ENCODE measurements at places on chromosomes 1 and 21. TPM values are rescaled to one million over a fixed set of nuclear protein-coding genes. Genes with fewer than 3 reads are reported as not detected.

The CSF3R gene
- not detected for polyA plus RNA-seq

- DNase-seq: no peak
Observed at GRCh38 chr1:181443231-181443853, 40.0 kb upstream of the CACNA1E start.

- no peak for DNase-seq
Observed at GRCh38 chr1:234373959-234374254, 651 bp downstream of the COA6 start.

The FOXO6 gene
- not detected for polyA plus RNA-seq

DNA sequence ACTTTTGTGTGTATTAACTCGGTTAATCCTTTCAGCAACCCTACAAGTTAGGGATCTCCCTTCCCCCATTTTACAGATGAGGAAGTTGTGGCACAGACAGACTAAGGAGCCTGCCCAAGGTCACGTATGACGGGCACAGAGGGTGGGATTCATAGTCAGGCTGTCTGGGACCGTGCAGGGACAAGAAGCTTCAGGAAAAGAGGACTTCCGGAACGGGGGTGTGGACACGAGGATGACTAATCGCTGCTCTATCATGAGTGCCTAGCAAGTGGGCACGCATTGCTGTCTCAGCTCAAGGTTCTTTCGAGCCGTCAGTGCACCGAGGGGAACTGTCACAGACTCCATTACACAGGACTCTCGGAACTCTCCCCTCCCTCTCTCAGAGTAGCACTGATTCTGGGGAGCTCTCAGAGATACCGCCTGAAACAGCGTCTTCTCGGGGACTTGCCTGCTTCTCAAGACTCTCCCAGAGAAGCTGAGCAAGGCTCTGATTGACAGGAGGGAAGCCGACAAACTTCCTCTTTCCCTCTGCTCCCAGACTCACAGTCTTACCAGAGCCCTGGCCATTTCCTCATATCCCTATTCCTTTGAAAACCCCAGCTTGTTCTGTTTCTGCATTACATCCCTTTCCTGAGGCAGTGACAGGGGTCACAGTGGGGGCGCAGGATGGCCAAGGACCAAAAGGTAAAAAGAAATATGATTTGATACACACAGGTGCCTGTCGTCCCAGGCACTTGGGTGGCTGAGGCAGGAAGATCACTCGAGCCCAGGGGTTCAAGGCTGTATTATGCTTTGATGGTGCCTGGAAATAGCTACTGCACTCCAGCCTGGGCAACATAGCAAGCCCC, 14.4 kb downstream of the FHAD1 start:
- no peak for DNase-seq

DNA sequence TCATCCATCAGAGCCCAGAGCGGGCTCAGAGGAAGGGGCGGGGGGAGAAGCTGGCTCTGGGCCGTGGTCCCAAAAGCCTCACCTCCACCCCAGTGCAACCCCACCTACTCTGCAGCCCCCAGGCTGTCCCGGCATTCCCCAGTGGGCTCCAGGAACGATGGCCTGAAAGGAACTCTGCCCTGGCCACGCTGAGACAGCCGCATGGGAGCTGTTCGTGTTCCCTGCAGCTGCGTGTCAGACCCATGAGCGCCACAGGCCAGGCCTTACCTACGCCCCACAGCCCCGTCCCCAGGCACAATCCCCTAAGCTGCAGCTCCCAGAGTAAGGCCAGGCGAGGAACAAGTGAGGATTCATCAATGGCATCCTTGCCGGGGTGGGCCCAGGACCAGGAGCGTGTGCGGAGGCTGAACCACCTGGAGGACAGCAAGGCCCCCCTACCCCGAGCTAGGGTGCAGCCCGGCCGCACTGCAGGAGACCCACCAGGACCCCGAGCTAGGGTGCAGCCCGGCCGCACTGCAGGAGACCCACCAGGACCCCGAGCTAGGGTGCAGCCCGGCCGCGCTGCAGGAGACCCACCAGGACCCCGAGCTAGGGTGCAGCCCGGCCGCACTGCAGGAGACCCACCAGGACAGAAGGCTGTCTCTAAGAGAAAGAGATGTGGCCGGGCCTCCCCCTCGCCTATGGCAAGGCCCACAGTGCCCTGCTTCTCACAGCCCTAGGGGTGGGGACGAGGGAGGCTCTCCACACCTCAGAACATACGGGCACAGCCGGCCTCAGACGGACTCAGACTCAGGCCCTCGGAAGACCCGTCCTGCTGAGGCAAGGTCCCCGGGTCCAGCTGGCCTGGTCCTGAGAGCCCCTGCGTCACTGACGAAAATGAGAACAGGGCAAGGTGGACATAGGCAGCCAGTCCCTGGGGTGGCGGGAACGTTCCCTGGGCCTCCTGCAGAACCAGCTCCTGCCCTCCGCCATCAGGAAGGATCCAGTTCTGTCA, 26.5 kb upstream of the ARHGEF16 start:
- DNase-seq: no peak

DNA sequence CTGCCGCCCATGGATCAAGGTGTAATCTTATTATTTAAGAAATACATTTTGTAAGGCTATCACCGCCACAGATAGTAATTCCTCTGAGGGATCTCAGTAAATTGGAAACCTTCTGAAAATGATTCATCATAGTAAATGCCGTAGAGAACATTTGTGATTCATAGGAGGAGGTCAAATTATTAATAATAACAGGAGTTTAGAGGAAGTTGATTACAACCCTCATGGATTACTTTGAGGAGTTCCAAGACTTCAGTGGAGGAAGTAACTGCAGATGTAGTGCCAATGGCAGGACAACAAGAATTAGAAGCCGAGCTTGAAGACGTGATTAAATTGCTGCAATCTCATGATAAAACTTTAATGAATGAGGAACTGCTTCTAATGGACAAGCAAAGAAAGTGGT, 280.1 kb downstream of the PTPRC start:
- DNase-seq: no peak

GRCh38 chr1:175443332-175443731, 250.8 kb upstream of the KIAA0040 start:
- no peak for DNase-seq

DNA sequence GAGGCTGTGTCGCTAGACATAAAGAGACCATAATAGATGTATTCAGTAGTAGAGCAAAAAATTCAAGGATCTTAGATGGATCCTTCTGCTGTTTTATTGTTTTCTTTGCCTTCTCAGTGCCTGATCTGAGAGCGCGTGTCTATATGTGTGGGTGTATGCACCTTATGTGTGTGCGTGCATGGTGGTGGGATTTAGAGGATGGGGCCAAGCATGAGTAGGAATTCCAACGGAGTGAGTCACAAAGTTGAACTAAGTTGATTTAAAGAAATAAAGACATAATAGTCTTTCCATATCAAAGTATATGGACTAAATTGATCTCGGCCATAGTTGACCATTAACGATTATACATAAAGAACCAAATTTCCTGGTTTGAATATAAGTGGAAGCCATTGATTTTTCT, 178.7 kb downstream of the CYYR1 start:
- DNase-seq: no peak

DNA sequence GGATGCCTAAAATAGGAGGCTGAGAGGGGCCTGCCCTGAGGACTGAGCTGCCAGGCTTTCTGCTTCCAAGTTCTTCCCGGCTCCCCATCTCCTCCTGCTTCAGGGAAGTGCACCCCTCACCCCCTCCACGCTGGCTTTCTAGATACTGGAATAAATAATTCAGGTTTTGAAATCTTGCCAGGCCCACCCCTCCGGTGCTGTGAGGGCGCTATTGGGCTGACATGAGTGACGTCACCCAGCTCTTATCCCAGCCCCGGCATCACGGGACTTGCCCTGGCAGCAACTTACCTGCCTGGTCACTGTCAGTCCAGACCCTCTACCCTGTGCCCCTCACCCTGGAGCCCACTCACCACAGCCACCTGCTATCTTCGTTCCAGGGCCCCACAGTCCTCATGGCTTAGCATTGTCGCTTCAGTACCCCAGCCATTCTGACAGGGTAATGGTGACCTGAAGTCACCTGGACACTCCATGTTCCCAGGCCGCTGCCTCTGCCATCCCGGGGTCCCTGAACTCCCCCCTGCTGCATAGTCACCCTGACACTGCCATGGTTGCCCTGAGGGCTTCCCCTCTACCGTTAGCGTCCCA, 819 bp upstream of the GPR3 start:
- DNase-seq: no peak

DNA sequence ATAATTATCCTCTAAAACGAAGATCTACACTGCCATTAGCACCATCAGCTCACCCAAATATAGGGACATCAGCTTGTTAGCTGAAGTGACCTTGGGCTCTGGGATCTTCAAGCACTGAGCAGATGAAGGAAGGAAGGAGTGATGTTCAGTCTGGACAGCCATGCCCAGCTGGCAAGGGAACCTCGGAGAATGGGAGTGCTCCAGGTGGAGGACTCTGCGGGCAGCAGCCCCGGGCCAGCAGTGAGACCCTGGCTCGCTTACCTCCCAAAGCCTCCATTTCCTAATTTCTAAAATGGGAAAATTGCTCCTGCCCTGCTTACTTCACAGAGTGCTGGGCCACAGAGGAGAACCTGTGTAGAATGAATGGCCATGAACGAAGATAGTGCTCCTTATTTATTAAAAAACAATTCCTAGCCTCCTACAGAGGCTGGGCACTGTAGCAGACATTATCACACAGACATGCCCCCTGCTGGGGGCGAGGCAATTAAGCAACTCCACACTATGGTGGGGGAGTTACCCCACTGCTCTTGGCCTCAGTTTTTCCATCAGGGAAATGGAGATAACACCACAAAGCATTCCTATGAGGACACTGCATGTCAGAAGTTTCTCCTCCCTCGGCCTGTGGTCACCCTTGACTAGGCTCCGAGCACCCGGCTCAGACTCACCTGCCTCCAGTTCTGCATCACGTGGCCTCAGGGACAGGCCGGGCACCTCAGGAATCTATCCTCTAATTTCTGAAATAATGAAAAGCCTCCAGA, 117.6 kb downstream of the KCNN3 start:
- no peak for DNase-seq

The CFAP126 gene
- polyA plus RNA-seq: not detected

The NID1 gene
- polyA plus RNA-seq: not detected

The OR10J1 gene
- polyA plus RNA-seq: not detected

The SPRR2D gene
- not detected for polyA plus RNA-seq

GRCh38 chr1:70044832-70045231, 160.5 kb downstream of the LRRC40 start:
- no peak for DNase-seq

DNA sequence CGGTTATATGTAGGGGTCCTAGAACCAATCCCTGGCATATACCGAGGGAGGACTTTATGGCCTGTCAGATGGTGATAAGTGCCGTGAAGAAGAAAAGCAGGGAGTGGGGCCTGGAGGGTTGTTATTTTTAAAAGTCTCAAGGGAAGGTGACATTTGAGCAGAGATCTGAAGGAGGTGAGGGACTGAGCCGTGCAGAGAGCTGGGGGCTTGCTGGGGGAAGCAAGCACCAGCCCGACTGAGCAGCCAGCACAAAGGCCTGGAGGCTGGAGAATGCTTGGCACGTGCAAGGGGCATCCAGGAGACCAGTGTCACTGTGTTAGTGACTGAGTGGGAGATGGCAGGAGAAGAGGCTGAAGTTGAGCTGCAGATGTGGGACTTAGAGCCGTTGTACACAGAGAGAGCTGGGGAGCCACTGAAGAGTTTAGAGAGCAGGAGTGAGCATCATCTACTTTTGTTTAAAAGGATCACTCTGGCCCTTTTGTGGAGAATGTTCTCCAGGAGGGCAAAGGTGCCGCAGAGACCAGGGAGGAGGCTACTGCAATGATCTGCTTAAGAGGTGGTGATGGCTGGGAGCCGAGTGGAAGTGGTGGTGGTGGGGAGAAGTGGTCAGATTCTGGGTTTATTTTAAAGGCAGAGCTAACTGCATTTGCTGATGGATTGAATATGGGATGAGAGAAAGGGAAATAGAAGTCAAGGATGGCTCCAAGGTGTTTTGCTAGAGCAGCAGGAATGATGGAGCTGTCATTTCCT, 31.2 kb downstream of the PTPRU start:
- DNase-seq: no peak

- DNase-seq: peak; percentile 81
Observed at GRCh38 chr1:159936273-159936904, 9.0 kb downstream of the IGSF9 start.

- DNase-seq: no peak
Observed at GRCh38 chr1:163290025-163290640, 31.6 kb upstream of the NUF2 start.

DNA sequence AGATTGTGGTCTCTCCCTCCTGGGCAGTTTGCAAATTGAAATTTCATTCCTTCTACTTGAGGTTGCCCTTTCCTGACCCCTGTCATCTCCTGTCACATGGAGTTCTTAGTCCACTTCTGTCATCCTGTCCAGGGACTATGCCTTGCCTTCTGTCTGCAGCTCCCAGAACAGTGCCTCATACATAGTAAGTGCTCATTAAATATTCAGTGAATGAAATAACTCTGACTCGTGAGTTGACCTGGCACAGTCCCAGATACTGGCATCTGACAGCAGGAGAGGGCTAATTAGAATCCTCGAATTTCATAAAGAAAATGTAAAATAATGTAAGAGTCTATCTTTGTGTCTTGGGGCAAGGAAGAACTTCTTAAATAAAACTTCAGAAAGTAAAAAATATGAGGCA, 50.8 kb downstream of the CNIH3 start:
- DNase-seq: no peak

Measured in CD4-positive, alpha-beta memory T cell (primary cell).